ENCODE measurements at places on chromosomes 11 and 22.

DNA sequence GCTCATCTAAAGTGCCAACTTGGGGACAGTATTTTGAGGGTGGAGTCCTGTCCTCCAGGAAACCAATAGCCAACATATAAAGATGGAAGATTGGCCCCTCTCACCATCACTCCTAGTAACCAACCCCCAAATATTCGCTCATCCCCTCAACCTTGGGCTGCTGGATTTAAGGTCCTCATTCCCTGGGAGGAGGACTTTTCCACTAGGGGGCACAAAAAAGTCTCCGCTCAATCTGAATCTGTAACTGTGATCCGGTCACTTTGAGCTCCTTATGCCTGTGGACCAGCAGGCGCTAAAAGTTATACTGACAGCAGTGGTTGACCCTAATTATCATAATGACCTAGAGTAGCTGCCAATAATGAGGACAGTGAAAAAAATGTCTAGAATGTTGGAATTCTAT, 20.5 kb upstream of the CLPB start:
- no peak for DNase-seq

GRCh38 chr11:19419808-19420207, 179.1 kb upstream of the E2F8 start:
- DNase-seq, result no peak

DNA sequence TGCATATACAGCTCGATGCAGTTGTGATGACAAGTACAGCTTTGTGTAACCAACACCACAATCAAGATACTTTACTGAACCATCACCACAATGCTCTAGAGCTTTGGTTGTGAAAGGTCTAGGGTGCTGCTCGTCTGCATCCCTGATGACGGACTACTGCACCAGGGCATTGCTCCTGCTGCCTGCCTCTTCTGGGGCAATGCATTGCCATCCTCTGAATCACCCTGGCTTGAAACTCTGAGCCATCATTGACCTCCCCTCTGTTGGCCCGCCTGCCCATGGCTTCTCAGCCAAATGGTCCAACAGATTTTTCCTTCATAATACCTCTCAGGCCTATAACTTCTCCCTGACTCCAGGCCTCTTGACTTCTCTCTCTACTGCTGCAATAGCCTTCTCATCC, 77.4 kb upstream of the CSNK2A3 start:
- DNase-seq, result no peak

- no peak for DNase-seq
These were observed 518.4 kb downstream of the SOX6 start for GRCh38 chr11:15837901-15838489.

DNA sequence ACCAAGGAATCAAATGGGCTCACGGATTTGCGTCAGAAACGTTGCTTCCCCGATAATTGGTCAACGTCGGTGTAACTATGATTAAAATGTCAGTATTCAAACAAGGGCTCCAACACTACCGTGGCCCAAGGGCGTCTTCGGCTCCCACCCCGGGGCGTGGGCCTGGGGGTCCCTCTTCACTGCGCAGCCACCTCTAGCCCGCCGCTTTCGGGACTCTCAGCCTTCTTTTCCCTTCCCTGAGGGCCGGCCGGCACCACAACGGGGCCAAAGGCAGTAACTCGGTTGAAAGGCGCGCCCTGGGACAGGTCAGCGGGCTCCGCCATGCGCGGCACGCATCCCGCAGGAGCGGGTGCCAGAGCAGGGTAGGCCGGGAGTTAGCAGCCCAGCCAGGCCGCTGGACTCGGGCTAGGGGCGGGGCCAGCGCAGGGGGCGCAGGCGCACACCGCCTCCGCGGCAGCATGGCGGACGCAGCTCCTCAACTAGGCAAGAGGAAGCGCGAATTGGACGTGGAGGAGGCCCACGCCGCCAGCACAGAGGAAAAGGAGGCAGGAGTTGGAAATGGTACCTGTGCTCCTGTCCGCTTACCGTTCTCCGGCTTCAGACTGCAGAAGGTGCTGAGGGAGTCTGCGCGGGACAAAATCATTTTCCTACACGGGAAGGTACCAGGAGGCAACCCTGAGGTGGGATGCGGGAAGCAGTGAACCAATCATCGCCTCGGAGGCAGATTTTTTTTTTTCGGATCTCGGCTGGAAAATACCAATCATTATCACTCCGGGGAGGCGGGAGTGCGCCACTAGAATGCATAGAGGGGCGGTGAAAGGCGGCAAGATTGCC, at the start of gene DCPS:
DCPS (plus strand) TSS at position 438 of the 834 bp plus-strand sequence; CDS start at position 459, 21 bp downstream.
- DNase-seq, result peak; percentile 35

- no peak for DNase-seq
These were observed 55.9 kb upstream of the DRD2 start for GRCh38 chr11:113531083-113531482.

- DNase-seq, result no peak
These were observed 29.7 kb upstream of the TIMP3 start for GRCh38 chr22:32771756-32772155.
